ENCODE measurements at places on chromosomes 5 and 9.

DNA sequence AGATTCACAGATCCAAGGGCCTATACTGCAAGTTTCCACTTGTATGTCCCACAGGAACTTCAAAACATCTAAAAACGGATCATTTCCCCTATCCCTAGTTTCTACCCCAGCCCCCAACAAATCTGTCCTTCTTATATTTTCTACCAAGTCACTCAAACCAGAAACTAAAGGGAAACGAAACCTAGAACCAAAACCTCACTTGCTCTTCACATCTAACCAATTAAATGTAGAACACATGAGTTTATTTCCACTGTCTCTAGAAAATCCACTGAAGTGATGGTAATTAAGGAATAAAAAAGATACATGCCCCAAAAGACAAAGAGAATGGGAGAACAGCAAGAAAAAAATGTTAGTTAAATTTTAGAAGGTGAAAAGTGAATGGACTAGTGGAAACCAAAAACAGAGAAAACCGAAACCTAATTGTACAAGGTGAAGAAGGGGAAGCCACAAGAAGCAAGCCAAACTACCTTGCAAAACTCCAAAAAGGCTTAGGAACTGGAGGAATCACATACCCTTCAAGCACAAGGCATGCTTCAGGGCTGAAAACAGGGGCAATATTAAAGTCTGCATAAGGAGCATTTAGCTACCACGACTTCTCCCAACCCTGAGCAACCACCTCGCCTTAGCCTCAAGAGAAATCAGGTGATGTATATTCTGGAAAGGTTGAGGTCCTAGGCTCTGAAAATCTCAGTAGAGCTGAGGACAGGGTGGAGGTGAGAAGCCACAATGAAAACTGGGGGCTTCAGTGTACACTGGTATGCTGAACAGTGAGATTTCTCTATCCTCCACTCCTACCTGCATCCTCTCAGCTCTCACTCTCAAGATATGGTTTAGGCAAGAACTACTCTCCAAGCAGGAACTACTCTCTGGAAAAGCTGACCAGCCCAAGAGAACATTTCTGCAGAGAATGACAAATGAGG lies 11.1 kb downstream of the SMU1 start:
- DNase-seq: no peak

GRCh38 chr5:156675395-156675794 lies 174.7 kb upstream of the PPP1R2B start:
- no peak for DNase-seq

GRCh38 chr5:6585939-6586646 lies 46.8 kb downstream of the NSUN2 start:
- no peak for DNase-seq

- DNase-seq: no peak
Observed at GRCh38 chr5:168316139-168316578, 24.7 kb downstream of the WWC1 start.

DNA sequence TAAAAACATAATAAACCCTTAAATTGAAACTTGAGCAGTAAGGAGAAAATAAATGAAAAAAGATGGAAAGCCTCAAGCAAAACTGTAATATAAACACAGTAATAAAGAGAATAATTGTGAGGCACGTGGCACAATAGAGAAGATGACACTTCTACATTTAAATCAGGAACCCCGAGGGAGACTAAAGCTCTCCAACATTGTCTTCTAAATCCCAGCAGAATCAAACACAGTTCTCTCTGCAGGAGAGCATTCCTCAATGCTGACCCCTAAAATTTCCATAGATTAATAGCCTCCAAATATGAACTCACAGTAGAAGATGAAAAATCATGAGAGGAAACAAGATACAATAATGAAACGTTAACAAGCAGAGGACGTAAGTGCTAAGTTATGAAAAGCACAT lies 721.2 kb upstream of the COX7C start:
- no peak for DNase-seq

GRCh38 chr9:81637276-81637675 lies 52.1 kb downstream of the TLE1 start:
- DNase-seq: no peak

DNA sequence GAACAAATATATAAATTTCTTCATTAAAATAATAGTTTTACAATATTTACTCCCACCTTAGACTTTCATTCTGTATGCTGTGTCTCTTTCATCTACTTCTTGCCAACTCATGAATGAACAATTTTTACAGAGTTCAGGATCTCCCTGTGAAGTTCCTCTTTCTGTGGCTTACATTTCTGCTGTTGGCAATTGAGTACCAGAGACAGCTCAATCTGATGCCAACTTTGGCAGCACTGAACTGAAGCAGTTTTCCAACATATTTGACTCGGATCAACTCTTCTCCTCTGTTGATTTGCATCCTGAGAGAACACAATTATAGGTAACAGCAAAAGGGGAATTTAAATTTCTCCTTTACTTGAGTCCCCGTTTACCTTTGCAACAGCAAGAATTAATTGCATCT lies 1262.2 kb downstream of the EFNA5 start:
- no peak for DNase-seq

DNA sequence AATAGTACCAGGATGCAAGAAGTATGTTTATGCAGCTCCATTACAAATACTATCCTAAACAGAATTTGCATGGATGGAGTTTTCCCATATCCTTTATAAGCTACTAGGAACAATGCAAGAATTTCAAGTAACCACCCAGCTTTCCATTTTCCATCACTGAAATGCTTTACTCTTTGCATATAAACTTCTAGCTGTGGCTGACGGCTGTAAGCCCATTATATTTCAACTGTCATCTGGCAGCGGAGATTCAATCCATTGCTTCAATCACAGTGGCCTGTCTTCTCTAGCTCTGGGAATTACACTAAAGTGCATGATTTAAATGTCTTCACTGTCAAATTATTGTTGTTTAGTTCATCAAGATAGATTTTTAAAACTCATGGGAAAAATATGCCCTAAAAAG lies 64.2 kb upstream of the PAM start:
- no peak for DNase-seq

DNA sequence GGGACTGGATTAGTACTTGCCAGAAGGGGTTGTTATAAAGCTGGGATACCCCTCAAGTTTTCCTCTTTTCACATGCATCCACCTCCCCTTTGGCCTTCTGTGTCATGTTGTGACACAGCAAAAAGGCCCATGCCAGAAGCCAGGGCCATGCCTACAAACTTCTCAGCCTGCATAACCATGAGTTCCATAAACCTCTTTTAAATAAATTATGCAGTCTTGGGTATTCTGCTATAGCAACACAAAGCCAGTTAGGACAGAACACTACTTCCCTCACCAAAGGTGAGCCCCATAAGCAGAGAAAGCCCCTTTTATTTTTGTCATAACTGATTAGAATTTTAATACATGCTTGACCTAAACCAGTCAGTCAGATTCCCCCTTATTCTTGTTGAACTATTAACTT lies 801.3 kb downstream of the DNAH5 start:
- DNase-seq: no peak
